ENCODE measurements at places on chromosomes 2 and 18. TPM values are rescaled to one million over a fixed set of nuclear protein-coding genes. Genes with fewer than 3 reads are reported as not detected.
A peak's percentile ranks its signal among the peaks of the same experiment; 100 is the strongest.

PAIP2B gene
- 0.59 TPM for total RNA-seq

MREG gene
- total RNA-seq, result 1.8 TPM

UGT1A10 gene
- total RNA-seq, result not detected

AKAIN1 gene
- total RNA-seq, result not detected

ADAM23 gene
- total RNA-seq, result 0.29 TPM

GRCh38 chr2:241965931-241966412 lies 96.4 kb downstream of the RTP5 start:
- DNase-seq, result peak; percentile 96

GRCh38 chr2:96470636-96471035 lies 34.5 kb downstream of the NEURL3 start:
- peak; percentile 78 for DNase-seq

DNA sequence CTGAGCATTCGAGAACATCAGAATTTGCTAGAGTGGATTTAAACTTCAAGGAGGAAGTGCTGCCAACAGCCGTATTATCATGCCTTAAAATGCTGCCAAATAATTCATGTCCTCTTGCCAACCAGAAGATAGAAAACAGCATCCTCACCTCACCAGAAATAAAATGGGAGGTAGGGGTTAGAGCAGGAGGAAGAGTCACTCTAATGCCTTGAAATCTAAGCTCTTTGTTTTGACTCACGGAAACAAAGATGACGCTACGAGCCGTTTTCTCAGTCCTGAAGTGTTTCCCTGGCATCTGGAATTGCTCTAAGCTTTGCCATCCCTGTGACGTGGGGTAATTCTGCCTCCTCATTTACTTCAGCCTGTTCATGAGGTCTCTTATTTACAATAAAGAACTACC lies 97.1 kb downstream of the PRPF40A start:
- DNase-seq, result no peak

GRCh38 chr18:10040287-10041011 lies 126.6 kb downstream of the VAPA start:
- no peak for DNase-seq

DNA sequence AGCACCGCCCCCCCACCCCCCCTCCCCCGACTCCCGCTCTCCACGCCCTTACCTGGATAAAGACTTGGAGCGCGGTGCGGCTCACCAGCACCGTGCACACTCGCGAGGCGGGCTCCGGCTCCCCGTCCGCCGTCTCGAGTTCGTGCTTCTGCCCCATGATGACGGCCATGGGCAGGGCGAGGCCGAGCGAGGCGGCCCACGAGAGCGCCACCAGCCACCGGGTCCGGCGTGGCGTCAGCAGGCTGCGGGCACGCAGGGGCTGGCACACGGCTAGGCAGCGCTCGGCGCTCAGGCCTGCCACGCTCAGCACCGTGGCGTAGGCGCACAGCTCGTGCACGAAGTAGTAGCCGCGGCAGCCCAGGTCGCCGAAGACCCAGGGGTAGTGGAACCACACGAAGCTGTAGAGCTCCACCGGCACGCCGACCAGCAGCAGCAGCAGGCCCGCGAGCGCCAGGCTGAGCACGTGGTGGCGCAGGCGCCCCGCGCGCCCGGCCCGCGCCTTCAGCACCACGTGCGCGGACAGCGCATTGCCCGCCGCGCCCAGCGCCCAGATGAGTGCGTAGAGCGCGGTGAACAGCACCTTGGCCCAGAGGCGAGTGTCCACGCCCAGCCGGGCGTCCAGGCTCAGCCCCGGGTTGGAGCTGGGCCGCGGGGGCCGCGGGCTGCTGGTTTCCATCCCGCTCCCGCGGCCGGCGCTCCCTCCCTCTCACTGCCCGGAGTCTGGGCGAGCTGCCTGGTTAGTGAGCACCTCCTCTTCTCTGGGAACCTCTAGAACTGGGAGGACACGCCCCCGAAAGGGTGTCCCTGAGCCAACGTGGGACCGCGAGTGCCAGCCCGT lies at the start of gene NTSR2:
TSS of gene NTSR2 (minus strand) at position 742 of the 838 bp plus-strand sequence. CDS start at position 676, 66 bp downstream.
- peak; percentile 95 for DNase-seq

DNA sequence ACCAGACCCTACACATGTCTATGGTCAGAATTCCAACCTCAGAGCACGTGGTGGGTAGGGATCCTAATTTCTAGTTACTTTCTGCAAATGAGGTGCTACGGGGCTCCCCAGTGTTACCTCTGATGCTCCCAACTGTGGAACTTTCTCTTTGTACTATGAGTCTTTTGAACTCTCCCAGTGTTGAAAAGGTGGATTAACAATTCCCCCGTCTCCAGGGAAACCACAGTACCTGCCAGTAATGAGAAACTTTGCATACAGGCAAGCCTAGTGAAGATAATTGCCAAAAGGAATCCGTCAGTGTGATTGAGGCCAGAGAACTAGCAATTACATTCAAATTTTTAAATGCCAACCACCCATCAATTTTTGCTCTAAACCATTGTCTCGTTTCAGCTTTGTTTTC lies 129.0 kb upstream of the FOSL2 start:
- no peak for DNase-seq

DNA sequence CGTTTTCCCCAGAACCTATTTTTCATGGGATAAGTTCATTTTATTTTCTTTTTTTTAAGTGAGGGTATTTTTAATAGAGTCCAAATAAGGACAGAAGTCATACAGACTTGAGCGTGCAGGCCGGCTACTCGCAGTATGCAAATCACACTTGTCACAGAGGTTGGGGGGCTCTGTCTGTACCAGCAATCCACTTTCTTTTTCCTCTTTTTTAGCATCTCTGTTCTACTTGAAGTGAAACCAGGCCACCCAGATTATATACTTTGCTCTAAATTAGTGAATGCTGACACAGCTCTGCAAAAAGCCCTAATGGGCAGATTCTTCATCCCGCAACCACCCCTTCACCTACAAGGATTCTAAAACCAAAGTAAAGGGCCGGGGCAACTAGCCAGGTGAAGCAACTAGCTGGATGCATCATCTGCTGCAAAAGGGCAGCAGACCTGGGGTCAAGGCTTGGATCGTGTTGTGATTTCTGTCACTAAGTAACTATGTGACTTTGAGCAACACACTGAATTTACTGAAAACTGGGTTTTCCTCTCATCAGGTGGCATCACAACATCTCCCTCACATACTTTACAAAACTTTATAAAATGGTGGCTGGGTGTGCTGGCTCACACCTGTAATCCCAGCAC lies 18.4 kb downstream of the KDSR start:
- DNase-seq, result no peak

Data from osteoblast (primary cell).